NCI-H146 (cell line): ENCODE measurements at places on chromosomes 2 and 18.

DNA sequence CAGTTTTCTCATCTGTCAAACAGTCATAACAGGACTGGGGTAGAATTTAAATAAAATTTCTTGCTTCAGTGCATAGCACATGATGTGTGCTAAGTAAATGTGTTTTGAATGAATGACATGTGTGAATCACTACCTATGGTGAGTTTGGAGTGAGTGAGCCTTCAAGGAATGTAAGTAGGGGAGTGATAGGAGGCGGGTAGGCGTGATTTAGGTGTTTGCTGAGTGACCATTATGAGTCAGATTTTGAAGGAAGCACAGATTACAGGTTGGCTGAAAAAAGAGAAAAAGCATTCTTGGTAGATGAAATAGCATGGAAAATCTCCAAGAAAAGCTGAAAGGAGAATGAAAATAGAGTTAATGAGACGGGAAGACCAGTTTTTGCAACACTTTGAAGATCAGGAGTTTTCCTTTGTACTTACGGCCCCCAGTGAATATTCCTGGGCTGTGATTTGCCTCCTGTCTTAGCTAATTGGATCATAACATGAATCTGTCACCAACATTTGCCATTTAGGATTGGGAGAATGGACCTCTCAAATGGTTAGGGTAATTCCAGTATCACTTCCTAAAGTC lies 136.9 kb upstream of the GATA6 start:
- no peak for DNase-seq

- DNase-seq = no peak
Measured at GRCh38 chr2:125216321-125216720, 1191.2 kb downstream of the CNTNAP5 start.

DNA sequence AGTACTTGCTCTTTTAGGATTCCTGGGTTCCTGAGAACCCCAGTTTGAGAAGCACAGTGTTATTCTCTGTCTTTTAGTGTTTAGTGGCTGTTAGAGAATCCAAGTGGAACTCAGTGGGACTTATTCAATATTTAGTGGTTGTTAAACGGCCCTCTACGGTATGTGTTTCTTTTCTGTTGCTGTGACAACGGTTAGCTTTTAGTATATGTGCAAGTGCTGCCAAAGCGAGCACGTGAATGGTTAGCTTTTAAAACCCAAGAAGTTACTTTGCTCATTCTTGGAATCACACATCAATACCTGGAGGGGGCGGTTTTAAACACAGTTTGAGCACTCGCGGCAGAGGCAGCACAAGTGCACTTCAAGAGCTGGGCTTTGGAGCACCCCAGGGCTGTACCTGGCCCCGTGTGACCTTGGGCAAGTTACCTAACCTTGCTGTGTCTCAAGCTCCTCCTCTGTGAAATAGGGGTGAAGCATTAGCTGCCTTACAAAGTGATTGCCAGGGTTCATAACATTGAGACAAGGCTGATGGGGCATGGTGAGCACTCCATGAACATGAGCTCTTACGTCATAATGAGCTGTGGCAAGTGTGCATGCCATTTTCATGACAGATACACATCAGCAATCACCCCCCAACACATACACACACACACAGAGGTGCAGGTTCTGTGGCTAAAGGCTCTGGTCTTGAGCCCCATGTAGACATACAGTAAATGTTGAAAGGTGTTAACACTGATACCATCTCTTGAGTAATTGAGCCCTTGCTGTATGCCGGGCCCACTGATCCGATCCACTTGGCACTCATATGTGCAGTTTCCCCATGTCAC lies 234.1 kb downstream of the ALPK2 start:
- no peak for DNase-seq

GRCh38 chr2:46284796-46285195 lies 12.4 kb upstream of the EPAS1 start:
- no peak for DNase-seq

GRCh38 chr2:172062402-172063004 lies 22.8 kb upstream of the DLX1 start:
- no peak for DNase-seq

DNA sequence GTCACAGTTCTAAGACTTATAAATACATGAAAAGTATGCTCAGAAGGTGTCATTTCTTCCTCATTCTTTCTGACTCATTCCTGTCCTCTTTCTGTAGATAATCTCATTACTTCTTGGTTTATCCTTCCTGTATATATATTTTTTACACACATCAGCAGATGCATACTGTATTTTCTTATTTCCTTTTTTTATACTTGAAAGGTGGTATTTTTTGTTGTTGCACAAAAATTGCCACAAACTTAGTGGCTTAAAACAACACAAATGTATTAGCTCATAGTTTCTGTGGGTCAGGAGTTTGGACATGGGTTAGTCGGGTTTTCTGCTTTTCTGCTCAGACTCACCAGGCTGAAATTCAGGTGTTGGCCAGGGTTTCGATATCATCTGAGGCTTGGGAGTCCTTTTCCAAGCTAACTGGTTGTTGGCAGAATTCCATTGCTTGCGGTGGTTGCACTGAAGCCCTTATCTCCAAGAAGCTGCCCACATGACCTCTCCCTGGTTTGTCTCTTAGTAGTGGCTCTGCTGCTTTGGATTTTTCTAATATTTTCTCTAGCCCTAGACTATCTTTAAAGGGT lies 162.6 kb downstream of the FMNL2 start:
- no peak for DNase-seq

GRCh38 chr2:8312861-8313830 lies 368.7 kb upstream of the ID2 start:
- DNase-seq = peak; percentile 92

- no peak for DNase-seq
Measured at GRCh38 chr2:16099326-16099725, 159.0 kb downstream of the MYCN start.

DNA sequence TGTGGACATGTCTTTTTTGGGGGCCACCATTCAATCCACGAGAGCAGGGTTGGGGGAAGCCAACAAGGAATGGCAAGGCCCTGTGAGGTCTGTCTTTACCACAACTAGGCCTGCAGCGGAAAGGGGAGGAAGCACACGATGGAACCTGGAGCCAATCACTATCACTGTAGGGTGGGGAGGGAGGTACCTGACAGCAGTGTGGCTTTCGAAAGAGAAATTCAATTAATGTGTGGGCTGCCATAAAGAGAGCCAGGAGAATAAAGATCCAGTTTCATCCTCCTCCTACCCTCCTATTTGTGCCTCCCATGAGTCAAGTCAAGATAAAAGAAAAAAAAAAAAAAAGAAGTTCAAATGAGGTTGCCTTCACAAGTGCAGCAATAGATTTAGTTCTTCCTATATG lies 18.9 kb upstream of the RBMS1 start:
- DNase-seq = no peak
